ENCODE measurements at places on chromosomes 11 and 22.

GRCh38 chr11:77558380-77558779 lies 31.4 kb upstream of the AQP11 start:
- DNase-seq: peak; percentile 66

DNA sequence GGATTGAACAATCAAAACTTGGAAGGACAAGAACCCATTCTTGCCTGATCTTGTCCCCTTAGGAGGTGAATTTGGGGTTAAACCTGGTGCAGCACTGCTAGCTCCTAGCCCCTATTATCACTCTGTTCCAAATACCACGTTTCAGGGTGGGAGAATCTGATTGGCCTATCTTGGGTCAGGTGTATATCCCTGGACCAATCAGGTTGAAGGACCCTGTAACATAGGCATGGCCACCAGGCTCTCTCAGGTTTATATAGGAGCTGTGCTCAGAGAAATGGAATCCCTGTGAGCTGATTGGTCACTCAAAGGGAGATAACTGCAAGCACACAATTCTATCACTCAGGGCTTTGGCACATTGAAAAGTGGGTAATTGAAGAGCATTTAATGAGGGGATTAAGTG lies 26.6 kb upstream of the AMPD3 start:
- DNase-seq: no peak

- no peak for DNase-seq
Observed at GRCh38 chr11:110613197-110613918, 98.9 kb downstream of the ARHGAP20 start.

DNA sequence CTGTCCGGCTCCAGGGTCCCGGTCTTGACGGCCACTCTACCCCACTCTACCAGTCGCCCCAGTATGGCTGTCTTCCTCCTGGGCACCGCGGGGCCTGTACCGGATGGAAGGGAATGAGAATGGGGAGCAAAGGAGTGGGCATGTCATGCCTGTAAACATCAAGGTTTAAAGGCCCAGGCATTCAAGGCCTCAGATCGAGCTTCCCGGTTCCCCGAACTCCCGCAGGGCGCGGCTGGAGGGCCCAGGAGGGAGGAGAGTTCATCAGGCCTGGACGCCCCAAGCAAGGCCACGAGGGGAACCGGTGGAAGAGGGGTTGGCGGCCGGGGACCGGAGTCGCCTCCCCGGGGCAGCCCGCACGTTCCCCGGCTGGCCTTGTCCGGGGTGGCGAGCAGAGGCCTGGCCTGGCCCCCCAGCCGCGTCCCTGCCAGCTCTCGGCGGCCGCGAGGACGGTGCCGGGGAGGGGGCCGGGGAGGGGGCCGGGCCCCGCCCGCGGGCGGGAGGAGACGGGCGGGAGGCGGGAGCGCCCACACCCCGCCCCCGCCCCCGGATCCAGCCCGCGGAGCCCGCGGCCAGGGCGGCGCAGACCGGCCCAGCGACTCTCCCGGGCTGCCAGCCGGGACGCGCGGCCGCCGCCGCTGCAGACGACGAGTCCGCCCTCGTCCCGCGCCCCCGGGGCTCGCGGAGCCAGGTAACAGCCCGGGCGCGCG lies at the start of gene CDC42EP1:
Gene CDC42EP1, plus strand, starts transcription at position 580 of the 707 bp plus-strand sequence. CDS start 5,870 bp downstream, outside the sequence.
- DNase-seq: peak; percentile 75

DNA sequence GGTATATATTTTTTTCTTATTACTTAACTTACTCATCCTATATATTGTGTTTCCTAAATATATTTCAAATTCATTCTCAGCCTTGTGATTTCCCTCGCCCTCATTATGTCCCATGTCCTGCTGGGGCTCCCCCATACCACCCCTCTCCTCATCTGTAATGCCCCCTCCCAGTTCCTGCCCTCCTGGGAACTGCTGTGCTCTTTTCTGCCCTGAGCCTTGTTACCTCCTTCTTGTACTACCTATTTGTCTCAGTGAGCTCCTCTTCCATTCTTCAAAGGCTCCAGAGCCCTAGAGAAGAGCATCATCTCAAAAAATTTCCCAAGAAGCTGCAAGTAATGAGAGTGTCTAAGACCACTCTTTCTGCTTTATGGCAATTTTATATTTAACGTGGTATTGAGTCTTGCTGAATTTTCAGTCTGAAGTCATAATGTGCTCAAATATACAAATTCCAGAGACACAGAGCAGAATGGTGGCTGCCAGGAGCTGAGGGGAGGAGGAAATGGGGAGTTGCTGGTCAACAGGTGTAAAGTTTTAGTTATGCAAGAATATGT lies 66.5 kb upstream of the TOP3B start:
- DNase-seq: no peak

DNA sequence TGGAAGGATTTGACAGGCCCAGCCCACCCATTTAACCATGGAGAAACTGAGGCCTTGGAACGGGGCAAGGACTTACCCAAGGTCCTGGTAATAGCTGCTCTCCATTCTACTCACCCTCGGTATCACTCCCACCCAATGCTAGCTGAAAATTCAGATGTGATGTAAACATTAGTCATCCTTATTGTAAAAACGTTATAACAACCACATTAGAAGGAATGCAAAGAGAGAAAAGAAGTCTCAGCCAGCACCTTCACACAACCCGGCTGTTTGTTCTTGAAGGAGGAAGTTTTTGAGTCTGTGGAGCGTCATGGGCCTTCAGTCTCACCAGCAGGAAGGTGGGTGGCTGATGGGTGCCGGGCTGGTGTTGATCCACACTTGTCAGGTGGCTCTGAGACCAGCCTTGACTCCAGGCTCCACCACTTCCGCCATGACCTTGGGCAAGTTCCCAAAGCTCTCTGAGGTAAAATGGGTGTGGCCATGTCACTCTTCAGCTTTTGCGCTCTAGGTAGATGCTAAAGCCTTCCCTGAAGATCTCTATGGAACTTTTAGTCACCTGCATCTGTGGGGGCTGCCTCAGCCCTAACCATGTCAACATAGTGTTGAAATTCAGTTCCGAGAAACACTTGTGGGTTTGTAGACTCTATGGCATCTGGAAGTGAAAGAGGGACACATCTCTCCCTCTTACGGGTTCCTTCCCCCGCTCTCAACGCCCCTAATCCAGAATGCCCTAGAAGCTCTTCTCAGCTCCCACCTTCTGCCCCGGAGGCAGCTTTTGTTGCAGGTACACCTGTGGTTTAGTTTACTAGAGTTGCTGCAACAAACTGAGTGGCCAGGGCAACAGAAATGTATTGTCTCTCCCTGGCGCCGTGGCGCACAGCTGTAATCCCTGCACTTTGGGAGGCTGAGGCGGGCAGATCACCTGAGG lies 14.8 kb downstream of the CD6 start:
- DNase-seq: peak; percentile 57
